ENCODE measurements at places on chromosomes 6 and 20.

DNA sequence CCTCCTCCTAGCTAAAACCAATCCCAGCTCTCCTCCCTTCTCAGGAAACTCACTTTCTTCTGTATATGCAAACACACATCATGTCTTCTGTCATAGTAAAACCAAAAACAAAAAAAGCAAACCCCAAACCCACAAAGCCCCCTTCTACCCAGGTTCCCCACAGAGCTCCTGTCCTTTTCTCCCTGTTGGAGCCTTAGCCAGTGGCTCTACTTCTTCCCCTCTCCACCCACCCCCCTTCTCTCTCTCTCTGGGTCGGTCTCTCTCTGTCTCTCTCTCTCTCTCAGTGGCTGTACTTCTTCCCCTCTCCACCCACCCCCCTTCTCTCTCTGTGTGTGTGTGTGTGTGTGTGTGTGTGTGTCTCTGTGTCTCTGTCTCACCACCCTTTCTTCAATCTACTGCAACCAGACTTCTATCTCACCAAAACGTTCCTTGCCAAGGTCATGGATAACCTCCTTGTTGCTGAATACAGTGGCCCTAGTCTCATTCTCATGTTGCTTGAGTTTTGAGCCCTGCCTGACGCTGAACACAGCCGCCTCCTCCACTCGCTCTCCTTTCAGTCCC is 8.7 kb upstream of the OSER1 start:
- no peak for DNase-seq

- DNase-seq: no peak
These were observed 43.3 kb downstream of the LRRC1 start for GRCh38 chr6:53837865-53838769.

DNA sequence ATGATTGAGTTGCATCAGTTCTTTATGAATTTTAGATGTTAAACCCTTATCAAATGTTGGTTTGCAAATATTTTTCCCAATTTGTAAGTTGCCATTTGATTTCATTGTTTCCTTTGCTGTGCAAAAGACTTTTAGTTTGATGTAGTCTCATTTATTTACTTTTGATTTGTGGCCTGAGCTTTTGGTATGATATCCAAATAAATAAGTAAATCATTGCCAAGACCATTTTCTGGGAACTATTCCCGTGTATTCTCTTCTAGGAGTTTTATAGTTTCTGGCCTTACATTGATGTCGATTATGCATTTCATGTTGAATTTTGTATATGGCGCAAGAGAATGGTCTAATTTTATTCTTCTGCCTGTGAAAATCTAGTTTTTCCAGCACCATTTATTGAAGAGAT is 13.4 kb downstream of the AIG1 start:
- DNase-seq: no peak

DNA sequence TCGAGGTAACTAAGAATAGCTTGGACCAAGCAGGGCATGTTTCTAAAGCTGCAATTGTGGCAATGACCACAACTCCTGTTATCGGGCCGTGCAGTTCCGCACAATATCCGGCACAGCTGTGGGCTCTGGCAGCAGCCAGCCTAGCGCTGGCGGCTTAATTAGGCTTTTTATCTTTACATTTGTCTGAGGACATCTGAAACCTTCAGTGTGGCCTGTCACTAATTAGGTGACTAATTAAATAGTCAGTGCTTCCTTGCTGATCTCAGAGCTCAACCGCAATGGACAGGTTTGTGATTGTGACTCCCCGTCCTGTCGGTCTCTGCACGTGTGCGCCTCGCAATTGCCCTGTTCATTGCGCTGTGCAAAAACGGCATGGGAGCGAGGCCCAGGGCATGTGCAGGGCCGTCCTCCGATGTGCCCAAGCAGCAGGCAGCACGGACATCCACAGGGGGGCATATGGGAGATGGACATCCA is 134.8 kb upstream of the INSM1 start:
- no peak for DNase-seq

DNA sequence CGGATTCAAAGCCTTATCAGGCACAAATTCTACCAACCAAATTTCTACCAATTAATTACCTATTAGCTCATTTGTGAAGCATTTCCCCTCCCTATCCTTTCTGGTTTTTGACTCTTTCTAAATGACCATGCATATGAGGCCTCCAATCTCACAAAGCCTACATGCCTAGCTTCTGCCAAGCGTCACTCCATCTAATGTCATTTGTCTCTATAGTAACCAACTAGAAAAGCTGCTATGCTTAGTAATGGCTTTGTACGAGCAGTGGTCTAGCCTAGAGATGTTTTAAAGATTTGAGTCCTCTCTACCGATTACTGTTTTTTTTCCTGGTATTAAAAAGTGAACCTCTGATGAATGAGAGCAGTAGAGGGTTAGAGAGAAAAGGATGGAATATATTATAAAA is 4.8 kb upstream of the ASF1A start:
- no peak for DNase-seq

- DNase-seq: peak; percentile 57
These were observed 12.2 kb upstream of the SLC17A2 start for GRCh38 chr6:25942561-25943147.

- peak; percentile 50 for DNase-seq
These were observed 54.3 kb downstream of the RNF144B start for GRCh38 chr6:18441251-18441979.

DNA sequence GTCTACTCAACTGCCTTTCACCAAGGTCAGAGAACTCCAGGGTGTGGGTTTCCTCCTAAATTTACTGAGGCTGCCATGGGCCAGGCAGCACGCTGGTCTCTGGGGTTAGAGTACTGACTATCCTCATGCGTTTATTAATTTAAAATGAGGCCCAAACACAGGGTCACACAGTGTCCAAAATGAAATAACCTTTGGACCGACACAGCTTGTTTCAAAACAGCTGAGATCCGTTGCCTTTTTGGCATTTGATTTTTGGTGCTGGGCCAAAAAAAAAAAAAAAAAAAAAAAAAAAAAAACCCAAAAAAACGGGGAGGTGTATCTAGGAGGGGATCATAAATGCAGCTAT is 14.6 kb upstream of the TOX2 start:
- DNase-seq: no peak
